Activated T-helper 1 cell treated with anti-CD3 and anti-CD28 coated beads, Interleukin-12 subunit alpha, Interleukin-12 subunit beta, Interleukin-2, Interleukin-4 antibody, amounts not matched to agents 30 ng/mL and 10 ng/mL and 1 ng/mL, durations not matched to agents 14 hours and 24 hours and 36 hours (primary cell): ENCODE measurements at places on chromosomes 7 and 10. TPM values are rescaled to one million over a fixed set of nuclear protein-coding genes. Genes with fewer than 3 reads are reported as not detected.

The CLRN3 gene
- total RNA-seq = not detected in 2 replicates

The C10orf67 gene
- 0.18 TPM in 1 of 2 replicates, not detected in the other for total RNA-seq

The TFEC gene
- total RNA-seq = not detected in 2 replicates

The FAM25C gene
- not detected in 2 replicates for total RNA-seq

The HOGA1 gene
- total RNA-seq = not detected in 2 replicates

The MEOX2 gene
- not detected in 2 replicates for total RNA-seq

The PKD2L1 gene
- not detected in 2 replicates for total RNA-seq

The KCNH2 gene
- total RNA-seq = 0.20 and 0.49 TPM in 2 replicates

The NODAL gene
- total RNA-seq = not detected in 2 replicates

The MGAM2 gene
- not detected in 2 replicates for total RNA-seq

The DOCK1 gene
- total RNA-seq = 0.75 and 1.2 TPM in 2 replicates

The DGKB gene
- not detected in 2 replicates for total RNA-seq

The DNAJC12 gene
- 25.0 and 27.2 TPM in 2 replicates for total RNA-seq

The FFAR4 gene
- total RNA-seq = not detected in 2 replicates

The ACBD5 gene
- total RNA-seq = 20.0 and 22.0 TPM in 2 replicates

The ZNF853 gene
- total RNA-seq = 0.41 and 0.42 TPM in 2 replicates

The HOXA11 gene
- not detected in 2 replicates for total RNA-seq

The PLXNA4 gene
- 0.13 and 0.15 TPM in 2 replicates for total RNA-seq

The PRF1 gene
- 100 and 103 TPM in 2 replicates for total RNA-seq

GRCh38 chr10:59384761-59385160 is 22.4 kb upstream of the FAM13C start:
- no peak for DNase-seq

DNA sequence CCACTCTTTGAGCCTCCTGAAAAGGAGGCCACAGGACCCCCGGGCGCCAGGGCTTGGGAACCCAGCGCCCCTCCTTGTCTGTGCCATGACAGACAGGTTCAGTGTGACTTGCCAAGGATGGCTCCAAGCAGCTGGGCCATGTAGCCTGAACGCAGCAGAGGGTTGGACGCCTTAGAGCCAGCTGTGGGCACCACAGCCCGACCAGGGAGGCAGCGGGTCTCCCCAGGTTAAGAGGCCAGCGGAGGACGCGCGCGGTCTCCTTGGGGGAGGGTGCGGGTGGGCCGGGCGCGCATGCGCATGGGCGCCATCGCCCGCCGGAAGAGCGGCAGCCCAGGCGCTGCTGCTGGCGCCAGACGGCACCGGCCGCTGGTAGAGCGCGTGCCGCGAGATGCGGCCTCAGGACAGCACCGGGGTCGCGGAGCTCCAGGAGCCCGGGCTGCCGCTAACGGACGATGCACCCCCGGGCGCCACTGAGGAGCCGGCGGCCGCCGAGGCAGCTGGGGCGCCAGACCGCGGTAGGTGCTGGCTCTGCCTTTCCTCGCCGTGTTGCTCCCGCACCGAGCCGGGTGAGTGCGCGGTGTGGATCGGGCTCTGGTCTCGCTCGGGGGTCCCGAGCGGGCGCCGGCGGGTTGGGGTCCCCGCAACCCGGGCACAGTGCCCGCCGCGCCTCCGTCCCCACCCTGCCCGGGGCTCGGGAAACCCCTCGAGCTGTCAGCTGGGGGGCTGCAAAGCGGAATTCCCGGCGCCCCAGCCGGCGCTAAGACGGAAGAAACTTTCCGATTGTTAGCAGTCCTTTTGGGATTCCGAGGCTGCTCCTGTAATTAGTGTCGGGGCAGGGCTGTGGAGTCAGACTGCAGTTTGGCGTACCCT is at the start of gene SLC35G1:
TSS of gene SLC35G1 (plus strand) at position 333 of the 870 bp plus-strand sequence. CDS start at position 389, 56 bp downstream.
- DNase-seq = peak; percentile 57

DNA sequence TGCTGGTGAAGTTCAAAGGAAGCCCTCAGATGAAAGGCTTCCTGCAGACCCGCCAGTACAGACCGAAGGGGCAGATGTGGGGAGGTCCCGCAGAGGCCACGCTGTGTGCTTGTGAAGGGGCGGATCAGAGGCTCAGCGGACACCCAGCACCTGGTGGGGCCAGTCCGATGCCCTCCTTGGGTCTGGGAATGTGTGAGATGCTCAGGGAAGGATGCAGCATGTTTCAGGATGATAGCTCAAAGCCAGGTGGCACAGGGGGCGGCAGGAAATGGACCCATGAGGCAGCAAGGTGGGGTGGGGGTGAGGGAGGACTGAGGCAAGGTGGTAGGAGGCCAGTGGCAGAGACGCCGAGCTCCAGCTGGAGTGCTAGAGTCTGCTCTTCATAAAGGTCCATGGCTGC is 27.9 kb upstream of the HSPA12A start:
- DNase-seq = no peak

DNA sequence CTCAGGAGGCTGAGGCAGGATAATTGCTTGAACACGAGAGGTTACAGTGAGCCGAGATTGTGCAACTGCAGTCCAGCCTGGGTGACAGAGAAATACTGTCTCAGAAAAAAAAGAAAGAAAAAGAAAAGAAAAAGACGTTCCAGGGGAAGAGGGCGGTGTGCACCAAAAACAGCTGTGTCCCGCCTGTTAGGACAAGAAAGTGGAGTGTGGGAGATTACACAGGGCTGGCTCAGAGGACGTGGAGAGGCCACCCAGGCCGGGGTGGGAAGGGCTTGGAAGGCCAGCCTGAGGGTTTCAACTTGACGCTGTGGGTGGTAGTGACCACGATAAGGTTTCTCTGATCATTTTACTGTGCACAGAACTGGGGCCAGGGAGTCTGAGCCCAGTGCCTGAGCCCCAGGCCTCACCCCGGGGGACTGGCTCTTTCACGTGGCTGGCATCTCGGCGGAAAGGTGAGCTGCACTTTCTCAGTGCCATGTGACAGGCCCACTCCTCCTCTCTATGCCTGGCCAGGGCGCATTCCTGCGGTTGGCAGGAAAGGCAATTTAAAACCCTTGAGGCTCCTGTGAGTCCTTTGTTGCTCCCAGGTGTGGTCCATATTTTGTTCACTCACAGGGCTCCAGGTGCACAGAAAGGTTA is 13.9 kb downstream of the RHBDD2 start:
- DNase-seq = no peak

GRCh38 chr10:12308057-12308456 is 41.3 kb upstream of the CAMK1D start:
- no peak for DNase-seq

DNA sequence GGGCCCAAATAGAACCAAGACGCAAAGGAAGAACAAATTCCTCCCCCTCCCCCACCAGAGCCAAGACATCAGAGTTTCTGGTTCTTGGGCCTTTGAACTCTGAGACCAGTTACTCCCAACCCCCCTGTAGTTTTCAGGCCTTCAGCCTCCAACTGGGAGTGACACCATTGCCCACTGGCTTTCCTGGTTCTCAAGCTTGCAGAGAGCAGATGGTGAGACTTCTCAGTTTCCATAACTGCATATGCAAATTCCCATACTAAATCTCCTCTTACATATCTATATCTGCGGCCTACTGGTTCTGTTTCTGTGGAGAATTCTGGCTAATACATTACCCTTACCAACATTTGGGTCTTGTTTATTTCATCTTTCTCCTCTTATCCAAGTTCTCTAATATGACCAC is 762.9 kb downstream of the GRM8 start:
- DNase-seq = no peak

DNA sequence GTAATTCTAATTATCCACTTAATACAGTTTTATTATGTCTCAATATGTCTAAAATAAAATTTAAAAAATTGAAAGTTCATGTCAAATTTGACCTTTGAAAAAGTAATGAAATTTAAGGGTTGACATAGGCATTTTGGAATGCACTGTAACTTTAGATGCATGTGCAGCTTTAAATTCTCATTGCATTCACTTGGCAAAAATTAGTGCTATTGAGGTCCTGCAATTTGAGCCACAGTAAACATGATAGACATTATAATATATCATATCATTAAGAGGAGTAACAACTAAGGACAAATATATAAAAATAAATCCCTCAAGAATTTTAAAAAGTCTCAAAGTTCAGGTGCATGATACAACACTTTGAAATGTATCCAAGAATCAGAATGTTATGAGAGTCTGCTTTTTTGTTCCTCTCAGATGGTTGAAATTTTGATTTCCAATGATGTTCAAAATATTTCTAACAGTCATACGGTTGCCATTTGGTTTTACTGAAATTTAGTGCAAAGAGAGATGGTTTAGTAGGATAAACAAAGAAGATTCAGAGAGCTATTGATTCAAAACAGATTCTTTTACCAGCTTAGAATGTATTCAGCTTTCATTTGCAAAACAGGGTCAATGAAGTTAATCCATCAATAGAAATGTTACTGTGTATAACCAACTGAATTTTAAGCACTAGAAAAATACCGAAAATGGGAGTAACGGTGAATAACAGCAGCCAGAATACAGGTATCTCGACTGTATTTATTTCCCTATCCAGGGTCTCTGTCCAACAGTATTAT is 71.8 kb downstream of the SEMA3A start:
- DNase-seq = no peak

GRCh38 chr7:55486192-55486590 is 86.1 kb downstream of the VOPP1 start:
- DNase-seq = no peak

- DNase-seq = peak; percentile 7
Observed at GRCh38 chr10:116765648-116766081, 23.3 kb upstream of the HSPA12A start.

- DNase-seq = no peak
Observed at GRCh38 chr10:71671994-71672946, 47.3 kb downstream of the C10orf105 start.

- no peak for DNase-seq
Observed at GRCh38 chr7:42080841-42081586, 156.0 kb downstream of the GLI3 start.

- DNase-seq = no peak
Observed at GRCh38 chr10:70773965-70774809, 11.0 kb downstream of the TBATA start.

GRCh38 chr10:43731486-43731885 is 82.8 kb upstream of the ZNF32 start:
- no peak for DNase-seq

DNA sequence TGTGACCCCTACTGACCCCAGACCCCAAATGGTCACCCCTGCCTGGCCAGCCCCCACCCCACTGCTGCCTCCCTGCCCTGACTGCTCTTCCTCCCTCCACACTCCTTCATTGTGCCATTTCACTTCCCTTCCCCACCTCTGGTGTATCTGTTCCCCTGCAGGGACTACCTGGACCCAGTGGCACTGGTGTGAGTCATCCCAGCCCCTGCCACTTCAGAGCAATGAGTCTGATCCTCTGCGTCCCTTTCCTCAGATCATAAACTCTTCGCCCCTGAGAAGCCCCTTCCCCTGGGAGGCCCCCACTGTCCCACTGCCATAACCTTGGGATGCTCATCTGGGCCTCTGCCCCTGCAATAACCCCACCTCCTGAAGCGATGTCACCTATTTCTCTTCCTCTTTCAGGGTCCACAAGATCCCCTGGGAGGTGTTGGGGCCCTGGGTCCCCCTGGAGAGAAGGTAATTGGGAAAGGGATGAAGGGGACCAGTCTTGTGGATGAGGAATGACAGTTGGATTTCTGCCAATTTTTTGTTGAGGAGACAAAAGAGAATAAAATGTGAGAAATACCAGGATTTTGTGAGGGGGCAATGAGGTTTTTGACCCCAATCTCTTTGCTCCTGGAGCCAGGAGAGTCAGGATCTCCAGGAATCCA is 19.1 kb upstream of the VOPP1 start:
- DNase-seq = no peak

- DNase-seq = no peak
Observed at GRCh38 chr7:100678291-100678984, 4.9 kb downstream of the GNB2 start.

DNA sequence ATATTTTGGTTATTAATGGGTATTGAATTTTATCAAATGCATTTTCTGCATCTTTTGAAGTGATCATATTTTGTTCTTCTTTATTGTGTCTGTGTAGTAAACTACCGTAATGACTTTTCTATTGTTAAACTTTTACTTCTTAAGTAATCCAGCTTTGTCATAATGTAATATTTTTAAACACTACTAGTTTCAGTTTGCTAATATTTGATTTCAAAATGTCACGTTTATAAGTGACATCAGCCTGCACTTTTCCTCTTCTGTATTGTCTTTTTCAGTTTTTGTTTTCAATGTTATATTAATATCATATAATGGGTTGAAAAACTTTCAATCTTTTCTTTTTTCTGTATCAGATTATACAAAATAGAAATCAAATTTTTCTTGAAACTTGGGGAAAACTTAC is 71.6 kb upstream of the ANKRD1 start:
- DNase-seq = no peak

DNA sequence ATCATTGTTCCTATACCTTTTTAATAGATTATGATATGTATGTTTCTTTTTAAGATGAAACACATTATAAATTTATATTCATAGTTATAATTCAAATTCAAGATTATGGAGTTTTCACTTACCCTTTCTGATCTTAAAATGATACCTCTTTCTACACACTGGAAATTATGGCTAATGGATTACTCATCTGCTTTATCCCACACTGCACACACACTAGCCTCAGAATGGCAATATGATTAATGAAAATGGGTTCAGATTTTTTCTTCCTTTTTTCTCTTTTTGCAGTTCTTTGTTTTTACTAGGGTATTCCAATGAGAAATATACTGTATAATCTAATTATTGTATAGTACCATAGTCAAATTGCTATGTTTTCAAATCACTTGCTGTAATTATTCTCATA is 82.3 kb upstream of the FZD1 start:
- DNase-seq = no peak

DNA sequence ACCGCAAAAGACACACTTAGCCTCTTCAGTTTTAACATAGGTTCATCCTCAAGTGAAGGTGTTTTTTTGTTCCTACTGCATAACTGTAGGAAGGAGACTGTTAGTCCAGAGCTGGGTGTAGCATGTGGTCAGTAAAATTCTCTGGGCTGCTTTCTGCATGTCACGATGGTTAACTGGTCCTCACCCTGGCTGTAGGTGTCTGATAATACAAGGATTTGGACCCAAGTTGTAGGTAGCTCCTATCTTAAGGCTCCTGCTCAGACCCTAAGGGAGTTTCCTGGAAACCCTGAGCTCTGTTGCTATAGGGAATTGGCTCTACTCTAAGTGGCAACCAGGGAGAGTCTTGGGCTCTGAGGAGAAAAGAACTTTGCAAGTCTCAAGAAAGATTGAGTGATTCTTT is 112.9 kb downstream of the SAMD9 start:
- DNase-seq = no peak

GRCh38 chr7:153408360-153409335 is 643.5 kb upstream of the DPP6 start:
- DNase-seq = no peak

DNA sequence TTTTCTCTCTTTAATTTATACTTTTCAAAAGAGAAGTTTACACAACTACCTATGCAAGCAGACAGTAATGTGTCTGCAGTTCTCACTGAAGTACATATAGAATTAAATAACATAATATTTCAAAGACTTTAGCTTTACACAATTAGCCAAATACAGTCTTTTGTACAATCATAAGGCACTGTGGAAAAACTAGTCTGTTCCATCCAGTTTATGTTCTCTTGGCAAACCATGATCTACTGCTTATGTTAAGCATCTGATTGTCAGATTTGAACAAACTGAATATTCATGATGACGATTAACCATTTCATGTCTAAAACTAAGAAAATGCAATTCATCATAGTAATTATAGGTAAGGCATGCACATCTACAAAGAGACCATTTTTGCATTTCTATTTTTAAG is 842 bp downstream of the SEMA3A start:
- DNase-seq = no peak

- no peak for DNase-seq
Observed at GRCh38 chr10:32171204-32171603, 115.0 kb upstream of the KIF5B start.

- DNase-seq = no peak
Observed at GRCh38 chr10:46541735-46542566, 14.5 kb downstream of the GPRIN2 start.

- DNase-seq = no peak
Observed at GRCh38 chr7:133584956-133585668, 332.2 kb downstream of the EXOC4 start.
